ENCODE measurements at places on chromosomes 5 and 9.

DNA sequence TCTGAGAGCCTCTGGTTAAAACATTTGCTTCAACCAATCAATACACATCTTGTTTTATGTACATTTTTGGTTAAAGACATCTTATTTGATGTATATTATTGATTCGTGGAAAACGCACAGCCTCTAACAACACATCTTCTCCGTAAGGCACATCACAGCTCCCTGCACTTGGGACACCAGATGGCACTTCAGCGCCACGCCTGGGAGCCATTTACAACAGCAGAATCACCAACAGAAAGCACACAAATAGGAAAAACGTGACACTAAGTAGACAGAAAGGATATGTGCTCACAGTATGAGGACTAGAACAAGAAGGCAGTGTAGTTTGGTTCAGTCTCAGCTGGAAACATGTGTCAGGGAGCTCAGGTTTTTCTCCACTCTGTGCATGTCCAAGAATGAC lies 199.7 kb downstream of the ROR2 start:
- no peak for DNase-seq

- no peak for DNase-seq
These were observed 46.1 kb upstream of the CLPTM1L start for GRCh38 chr5:1390861-1391600.

- peak; percentile 67 for DNase-seq
These were observed 65.6 kb downstream of the POU5F2 start for GRCh38 chr5:93675460-93676450.

GRCh38 chr5:51159164-51159563 lies 224.1 kb upstream of the ISL1 start:
- no peak for DNase-seq

- no peak for DNase-seq
These were observed 378.7 kb downstream of the ENC1 start for GRCh38 chr5:74261866-74262265.

GRCh38 chr9:132474253-132474652 lies 64.2 kb downstream of the CFAP77 start:
- DNase-seq = no peak

- no peak for DNase-seq
These were observed 20.1 kb downstream of the CDK20 start for GRCh38 chr9:87954230-87954629.

DNA sequence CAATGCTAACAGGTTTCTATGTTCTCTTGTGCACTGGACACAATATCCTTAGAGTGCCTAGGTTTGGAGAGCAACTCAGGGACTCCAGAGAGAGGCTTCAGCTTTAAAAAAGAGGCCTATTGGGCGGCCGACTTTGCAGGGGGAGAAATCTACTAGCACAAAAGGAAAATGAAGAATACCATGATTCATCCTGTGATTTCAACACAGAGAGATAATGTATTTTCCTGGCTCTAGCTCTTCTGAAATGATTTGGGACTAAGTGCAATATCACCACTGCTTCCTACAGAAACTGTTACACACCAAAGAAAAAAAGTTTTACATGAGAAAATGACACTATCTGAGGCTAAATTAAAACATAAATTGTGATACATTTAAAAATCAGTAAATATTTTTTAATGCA lies 146.1 kb upstream of the TSLP start:
- no peak for DNase-seq

- DNase-seq = no peak
These were observed 81.1 kb upstream of the TNFAIP8 start for GRCh38 chr5:119274767-119275130.

Data from NCI-H1092 treated with DMSO at 0.1 percent for 48 hours (cell line).